Kidney tubule cell (primary cell): ENCODE measurements at places on chromosomes 1 and 21.
A peak's percentile ranks its signal among the peaks of the same experiment; 100 is the strongest.

- DNase-seq: no peak
Measured at GRCh38 chr1:68180441-68181164, 51.7 kb downstream of the WLS start.

DNA sequence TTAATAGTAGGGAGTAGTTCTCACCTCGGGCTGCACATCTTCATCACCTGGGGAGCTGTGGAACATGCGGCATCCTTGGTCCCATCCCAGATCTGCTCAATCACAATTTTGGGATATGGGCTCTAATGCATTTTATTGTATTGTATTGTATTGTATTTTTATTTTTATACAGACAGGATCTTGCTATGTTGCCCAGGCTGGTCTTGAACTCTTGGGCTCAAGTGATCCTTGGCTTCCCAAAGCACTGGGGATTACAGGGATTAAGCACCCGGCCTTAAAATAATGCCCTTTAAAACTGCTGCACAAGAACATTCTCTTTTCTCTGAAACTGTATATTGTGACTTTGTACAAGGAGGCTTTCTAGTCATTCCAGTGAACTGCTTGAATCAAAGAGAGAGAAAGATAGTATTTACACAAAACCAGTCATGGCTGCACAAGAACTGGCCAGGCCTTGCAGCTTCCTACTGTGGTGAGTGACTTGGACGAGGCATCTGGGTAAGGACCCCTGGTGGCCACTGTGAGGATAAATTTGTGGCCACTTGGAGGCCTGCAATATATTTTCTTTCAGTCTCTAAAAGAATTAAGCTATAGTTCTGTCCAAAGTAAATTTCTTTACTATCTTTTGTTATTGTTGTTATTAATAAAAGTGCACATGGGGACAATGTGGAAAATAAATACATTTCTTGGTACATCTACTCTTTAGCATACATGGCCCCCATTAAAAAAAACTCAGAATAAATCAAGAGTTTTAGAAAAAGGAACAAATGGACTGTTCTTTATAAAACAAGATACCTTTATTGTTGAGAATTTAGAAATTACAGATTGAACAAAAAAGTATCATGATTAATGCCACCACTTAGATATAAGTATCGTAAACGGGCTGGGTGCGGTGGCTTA lies 48.0 kb downstream of the TBCE start:
- DNase-seq: peak; percentile 79

- peak; percentile 57 for DNase-seq
Measured at GRCh38 chr1:155910621-155911121, 478 bp downstream of the RIT1 start.

GRCh38 chr1:30900931-30901560 lies 7.5 kb downstream of the SDC3 start:
- DNase-seq: no peak
